ENCODE measurements at places on chromosomes 3 and 15. TPM values are rescaled to one million over a fixed set of nuclear protein-coding genes. Genes with fewer than 3 reads are reported as not detected.

DNA sequence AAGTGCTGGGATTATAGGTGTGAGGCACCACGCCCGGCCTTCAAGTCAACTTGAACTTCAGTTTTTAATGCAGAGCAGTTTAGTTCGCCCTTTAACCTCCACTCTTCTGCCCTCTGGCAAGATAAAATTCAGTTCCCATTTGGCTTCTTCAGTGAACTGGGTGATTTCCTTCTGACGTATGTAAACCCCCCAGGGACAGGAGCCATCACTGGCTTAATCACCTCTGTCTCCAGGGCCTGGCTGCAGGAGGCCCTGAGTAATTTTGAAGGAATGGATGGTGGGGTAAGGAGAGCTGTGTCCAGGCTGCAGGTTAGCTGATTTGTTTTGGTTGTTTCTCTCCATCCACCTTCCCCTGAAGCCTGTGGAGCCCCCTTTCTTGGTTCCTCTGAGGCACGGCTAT lies 11.9 kb downstream of the MCM2 start:
- no peak for DNase-seq

- peak; percentile 85 for DNase-seq
Observed at GRCh38 chr15:95169541-95170459, 938.4 kb downstream of the MCTP2 start.

- DNase-seq: no peak
Observed at GRCh38 chr3:124964387-124964786, 29.8 kb upstream of the MUC13 start.

DNA sequence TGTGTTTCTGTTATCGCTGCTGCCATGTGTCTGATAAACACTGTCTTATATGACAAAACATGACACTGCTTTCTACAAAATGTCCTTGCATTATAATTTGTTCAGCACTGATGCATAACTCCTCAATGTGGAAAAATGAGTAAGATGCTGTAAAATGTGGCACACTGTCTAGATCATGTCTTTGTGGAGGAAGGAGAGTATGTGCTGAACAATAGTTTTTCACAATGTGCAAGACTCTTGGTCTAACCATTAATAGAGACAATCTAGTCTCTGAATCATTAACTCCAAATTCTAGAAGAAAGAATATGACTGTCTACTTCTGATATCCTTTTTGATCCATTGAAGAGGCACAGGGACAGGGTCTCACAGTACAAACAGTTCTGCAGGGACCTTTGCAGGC lies 127.9 kb upstream of the RARB start:
- DNase-seq: no peak

GRCh38 chr3:165751637-165752036 lies 85.6 kb downstream of the BCHE start:
- DNase-seq: no peak

DNA sequence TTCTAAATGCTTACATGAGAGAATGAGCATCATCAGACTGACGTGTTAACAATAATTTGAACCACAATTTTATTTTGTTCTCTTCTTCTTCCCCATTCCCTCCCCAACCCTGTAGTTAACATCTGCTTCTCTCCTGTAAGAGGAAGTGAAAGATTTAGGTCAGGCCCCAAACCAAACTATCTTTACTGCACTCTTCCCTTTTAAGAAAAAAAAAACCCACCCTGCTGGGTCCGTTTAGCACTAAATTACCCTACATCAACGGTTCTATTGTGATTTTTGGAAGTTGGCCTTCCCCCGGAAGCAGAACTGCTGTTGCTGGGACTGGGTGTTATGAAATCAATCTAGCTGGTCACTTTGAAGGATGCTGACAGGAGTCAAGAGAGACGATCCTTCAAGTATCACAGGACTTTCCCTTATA lies 49.4 kb downstream of the NFKBIZ start:
- DNase-seq: no peak

DNA sequence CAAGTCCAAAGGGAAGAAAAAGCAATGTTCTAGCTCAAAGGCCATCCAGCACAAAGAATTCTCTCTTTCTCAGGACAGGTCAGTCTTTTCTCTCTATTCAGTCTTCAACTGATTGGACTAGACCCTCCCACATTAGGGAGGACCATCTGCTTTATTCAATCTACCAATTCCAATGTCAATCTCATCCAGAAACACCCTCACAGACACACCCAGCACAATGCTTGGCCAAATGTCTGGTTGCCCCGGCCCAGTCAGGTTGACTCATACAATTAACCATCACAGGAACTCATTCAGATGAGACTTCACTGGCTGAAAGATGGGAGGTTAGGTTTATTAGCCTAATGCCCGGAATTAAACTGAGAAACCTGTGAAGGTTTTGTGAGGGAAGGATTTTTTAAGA lies 32.4 kb downstream of the ACAN start:
- no peak for DNase-seq

- DNase-seq: peak; percentile 87
Observed at GRCh38 chr15:65791335-65792137, 557 bp downstream of the DENND4A start.

DNA sequence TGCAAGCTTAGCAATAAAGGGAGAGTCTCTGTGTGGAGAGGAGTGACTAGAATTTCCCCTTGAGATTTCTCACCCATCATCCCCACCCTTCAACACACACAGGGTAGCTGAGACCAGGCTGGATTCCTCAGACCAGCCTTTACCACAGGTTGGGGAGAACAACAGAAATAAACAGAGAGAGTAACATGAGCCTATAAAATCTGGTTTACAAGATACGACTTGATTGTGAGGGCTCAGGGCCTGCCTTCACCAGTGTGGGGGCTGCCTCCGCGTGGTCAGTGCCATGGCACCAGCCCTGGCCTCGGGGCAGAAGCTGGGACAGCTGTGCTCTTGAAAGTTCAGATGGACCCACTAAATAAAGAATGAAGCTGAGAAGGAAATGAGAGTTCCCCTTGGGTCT lies 14.6 kb upstream of the MAGEF1 start:
- DNase-seq: peak; percentile 59

DNA sequence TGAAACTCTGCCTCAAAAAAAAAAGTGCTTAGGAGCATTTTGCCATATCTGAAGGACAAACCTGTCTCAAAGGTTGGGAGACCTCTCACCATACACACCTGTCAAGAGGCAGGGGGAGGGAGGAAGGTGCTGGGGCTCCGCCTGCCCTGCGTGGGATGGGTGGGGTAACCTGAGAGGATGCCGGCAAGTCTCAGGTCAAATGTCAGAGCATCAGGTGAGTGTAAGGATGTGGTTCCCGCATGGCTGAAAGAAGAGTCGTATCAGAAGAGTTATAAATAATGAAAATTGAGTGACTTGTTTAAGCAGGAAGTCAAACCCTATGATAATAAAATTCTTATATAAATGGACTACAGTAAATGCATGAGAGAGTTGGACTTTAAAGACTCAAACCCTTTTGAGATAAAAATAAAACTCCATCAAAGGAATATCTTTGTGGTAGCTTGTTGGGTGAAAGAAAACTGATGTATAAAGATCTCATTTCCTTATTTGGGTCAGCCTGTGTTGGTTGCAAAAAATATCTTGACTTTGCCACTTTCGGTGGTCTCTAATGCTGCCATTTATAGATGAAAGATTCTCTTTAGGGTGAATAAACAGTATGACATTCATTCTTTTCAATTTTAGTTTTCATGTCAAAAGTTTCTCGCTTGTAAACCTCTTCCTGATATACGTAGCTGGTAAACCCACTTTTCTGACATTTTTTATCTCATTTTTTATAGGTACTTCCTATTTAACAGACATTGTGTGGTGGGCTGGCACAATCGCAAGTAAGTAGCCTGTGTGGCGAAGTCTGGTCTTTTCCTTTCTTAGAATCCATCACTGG lies 23.8 kb downstream of the NIPA1 start:
- no peak for DNase-seq

GRCh38 chr15:74793135-74794028 lies 11.5 kb downstream of the CSK start:
- DNase-seq: no peak

DNA sequence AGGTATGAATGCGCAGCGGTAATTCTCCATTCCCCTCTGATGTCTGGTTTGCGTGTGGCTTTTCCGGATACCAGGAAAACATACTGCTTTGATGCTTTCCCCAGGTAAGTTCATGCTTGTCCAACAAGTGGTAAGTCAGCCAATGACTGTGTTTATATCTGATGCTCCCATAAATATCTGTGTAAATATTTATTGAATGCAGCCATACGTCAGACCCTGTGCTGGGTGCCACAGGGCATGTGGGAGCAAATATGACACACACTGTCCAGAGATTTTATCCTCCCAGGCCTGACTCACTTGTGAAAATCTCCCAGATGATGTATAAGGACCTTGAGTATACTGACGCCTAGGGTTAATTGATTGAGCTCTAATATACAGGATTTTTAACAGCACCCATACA lies 29.6 kb upstream of the CEMIP start:
- no peak for DNase-seq

GRCh38 chr3:21877214-21877754 lies 126.3 kb upstream of the ZNF385D start:
- no peak for DNase-seq

DNA sequence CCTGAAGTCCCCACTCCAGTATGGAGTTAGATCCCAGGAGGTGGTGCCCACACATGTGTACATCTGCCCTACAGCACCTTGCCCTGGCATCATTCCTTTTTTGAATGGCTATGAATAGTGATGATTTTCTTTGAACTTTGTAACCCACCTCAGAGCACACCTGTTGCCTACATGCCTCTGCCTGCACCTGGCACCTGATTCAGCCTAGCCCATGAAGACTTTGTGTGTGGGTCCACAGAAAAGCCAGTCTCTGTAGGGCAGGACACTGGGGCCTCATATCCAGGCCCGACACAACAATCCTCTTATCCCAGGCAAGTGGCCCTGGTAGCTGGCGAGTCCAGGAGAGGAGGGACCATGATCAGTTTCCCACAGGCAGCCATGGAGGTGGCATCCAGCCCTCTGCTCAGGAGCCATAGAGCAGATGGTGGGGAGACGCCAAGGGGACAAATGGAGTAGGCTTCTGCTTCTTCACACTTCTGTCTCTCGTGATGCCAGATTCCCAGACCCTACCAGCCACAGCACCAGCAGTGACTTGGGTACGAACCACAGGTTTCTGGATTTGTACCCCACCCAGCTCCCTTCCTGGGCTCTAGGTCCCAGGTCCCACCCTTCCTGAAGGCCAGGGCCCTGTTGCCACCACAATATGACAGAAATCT lies 230.7 kb downstream of the UACA start:
- no peak for DNase-seq

- no peak for DNase-seq
Observed at GRCh38 chr3:171328419-171329082, 131.7 kb downstream of the TNIK start.

DNA sequence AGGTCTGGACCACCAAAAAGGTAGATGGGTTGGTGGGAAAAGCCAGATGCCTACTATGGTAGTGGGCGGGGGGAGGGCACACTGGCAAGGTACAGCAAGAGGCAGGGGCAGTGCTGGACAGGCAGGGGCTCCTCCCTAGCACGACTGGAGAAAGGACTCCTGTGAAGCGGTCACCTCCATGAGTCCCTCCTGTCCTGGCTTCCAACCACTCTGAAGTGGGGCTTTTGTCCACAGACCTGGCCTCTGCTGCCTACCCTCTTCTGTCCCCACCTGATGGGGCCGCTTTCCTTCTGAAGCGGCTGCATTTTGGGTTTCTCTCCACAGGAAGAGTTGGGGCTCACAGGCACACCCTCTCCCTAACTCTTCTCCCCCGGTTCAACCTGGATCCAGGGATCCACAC lies 2.7 kb upstream of the SPTBN5 start:
- DNase-seq: no peak

DNA sequence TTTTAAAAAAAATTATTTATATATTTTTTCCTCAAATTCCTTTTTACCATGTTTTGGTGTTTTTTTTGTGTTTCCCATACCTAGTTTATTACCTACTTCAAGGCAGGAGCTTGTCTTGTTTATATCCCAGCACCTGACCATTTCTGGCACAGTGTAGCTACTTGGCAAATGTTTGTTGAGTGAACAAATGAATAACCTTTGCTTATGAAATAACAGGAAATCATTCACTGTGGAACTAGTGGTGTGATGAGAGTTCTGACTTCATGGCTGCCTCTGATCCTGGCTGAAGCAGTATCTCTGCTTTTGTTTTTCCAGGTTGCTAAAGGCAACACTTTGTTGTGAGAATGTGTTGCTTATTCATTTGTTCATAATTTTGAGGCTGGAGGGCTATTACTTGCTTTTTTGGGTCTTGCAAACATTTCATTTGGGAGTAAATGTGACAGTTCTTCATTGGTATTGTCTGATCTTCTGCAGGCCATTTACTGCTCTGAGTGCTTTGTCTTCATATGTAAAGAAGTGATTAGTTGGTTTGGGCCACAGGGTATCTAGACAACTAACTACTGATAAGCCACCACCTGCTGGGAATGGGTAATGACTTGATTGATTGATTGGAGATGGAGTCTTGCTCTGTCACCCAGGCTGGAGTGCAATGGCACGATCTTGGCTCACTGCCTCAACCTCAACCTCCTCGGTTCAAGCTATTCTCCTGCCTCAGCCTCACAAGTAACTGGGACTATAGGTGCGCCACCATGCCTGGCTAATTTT lies 5.7 kb downstream of the RAD54L2 start:
- no peak for DNase-seq

DNA sequence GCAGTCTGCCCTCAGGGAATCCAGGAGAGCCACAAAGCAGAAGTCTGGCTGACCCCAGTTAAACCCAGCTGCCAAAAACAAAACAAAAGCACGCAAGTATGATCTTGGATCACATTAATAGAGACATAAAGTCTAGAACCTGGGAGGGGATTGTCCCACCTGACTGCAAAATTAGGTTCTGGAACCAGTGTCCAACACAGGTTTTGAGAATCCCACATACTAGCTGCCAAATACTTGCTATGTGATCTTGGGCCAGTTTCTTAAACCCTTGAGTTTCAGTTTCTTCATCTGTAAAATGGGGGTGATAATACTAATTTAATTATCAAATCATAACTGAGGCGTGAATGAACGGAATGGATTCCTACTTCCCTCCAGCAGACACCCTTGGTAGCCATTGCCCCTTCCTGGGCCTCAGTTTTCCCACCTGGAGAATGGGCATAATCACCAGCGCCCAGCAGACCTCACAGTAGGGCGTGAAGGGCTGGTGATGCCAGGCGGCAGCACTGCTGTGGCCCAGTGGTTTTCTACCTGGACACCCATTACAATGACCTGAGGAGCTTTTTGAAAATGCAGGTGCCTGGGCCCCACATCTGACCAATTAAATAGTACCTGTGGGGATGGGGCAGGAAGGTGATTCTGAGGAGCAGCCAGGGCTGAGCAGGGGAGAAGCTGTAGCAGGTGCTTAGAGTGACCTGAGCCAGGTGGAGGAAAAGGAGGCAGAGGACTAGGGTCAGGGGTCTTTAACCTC lies 32.2 kb downstream of the GRIP2 start:
- peak; percentile 36 for DNase-seq

GRCh38 chr3:11407644-11408043 lies 135.4 kb downstream of the ATG7 start:
- no peak for DNase-seq

TRIM71 gene
- total RNA-seq: not detected

CNTN3 gene
- total RNA-seq: 5.3 TPM

SERPINI1 gene
- 8.6 TPM for total RNA-seq

TIGIT gene
- 0.48 TPM for total RNA-seq

CISH gene
- total RNA-seq: 12.5 TPM

ISLR2 gene
- total RNA-seq: 0.65 TPM

Measured in posterior vena cava (tissue), 2 donors.